GM23248 (cell line): ENCODE measurements at places on chromosomes 6 and 20. TPM values are rescaled to one million over a fixed set of nuclear protein-coding genes. Genes with fewer than 3 reads are reported as not detected.

Gene SLC22A16
- not detected in 2 replicates for total RNA-seq

Gene TRMT11
- total RNA-seq, result 19.1 and 24.2 TPM in 2 replicates

Gene HLA-B
- 65.6 and 87.9 TPM in 2 replicates for total RNA-seq

Gene MEI4
- total RNA-seq, result not detected in 2 replicates

Gene PTK6
- total RNA-seq, result 0.13 TPM in 1 of 2 replicates, not detected in the other

Gene DACT2
- total RNA-seq, result not detected in 2 replicates

Gene POM121L2
- not detected in 2 replicates for total RNA-seq

Gene SLC17A1
- total RNA-seq, result not detected in 2 replicates
